Stomach (tissue), 19 donors: ENCODE measurements at places on chromosomes 1 and 21. TPM values are rescaled to one million over a fixed set of nuclear protein-coding genes. Genes with fewer than 3 reads are reported as not detected.

DNA sequence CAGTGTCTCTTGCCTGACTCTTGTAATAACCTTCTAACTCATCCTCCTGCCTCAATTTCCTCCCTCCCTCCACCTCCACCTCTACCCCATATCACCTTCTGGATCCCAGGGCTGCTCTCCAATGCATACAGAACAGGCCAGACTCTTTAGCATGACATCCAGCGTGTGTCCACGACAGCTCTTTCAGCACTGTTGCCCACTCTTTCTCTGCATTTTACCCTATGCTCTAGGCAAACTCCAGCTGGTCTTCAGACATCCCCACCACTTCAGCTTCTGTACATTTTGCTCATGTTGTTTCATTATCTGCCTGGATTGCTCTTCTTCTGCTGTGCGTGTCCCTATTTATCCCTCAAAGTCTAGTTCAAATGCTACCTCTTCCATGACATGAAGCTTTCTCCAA, 4.8 kb downstream of the INKA2 start:
- DNase-seq: no peak

- no peak for DNase-seq
Measured at GRCh38 chr1:12436345-12436658, 181.7 kb downstream of the DHRS3 start.

DNA sequence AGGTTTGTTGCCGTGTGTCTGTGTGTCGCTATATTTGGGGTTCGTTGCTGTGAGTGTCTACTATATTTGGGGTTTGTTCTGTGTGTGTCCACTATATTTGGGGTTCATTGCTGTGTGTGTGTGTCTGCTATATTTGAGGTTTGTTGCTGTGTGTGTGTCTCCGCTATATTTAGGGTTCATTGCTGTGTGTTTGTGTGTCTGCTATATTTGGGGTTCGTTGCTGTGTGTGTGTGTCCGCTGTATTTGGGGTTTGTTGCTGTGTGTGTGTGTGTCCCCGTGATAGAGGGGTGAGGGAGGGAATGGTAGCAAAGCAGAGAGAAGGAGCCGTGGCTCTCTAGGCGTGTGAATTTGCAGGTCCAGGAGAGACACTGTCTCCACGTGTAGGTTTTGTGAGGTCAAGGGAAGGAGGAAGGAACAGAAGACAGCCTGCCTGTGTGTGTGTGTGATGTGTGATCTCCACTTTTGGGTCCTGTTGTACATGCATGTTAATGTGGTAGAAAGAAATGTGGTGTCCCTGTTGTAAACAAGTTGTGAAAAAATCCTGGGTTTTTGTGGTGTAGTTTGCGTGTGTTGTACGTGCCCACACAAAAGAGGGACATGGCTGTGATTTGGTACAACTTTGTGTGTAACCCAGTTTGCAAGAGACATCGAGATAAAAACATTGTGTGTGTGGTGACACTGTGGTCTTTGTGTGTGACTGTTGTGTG, 56.3 kb upstream of the ECE1 start:
- DNase-seq: no peak

GRCh38 chr1:45677751-45678245, 8.5 kb downstream of the GPBP1L1 start:
- no peak for DNase-seq

GRCh38 chr1:31189696-31190674, 49.7 kb downstream of the NKAIN1 start:
- DNase-seq: no peak

Gene USH2A
- not detected for polyA plus RNA-seq
